Activated naive CD8-positive, alpha-beta T cell treated with anti-CD3 and anti-CD28 coated beads for 36 hours (primary cell): ENCODE measurements at places on chromosomes 16 and 17. TPM values are rescaled to one million over a fixed set of nuclear protein-coding genes. Genes with fewer than 3 reads are reported as not detected.

- H3K36me3 ChIP-seq, result peaks cover 55% of the 10 kb centered on the region
- DNase-seq, result no peak
- no peak overlapping the region for H3K4me3 ChIP-seq
- H3K27me3 ChIP-seq, result no peaks in the 10 kb centered on the region
- peaks cover 58% of the 10 kb centered on the region for H3K4me1 ChIP-seq
Measured at GRCh38 chr16:87978127-87978526, 26.9 kb downstream of the BANP start.

GRCh38 chr17:72034000-72034399 is 86.8 kb upstream of the SOX9 start:
- H3K4me1 ChIP-seq, result peaks cover 10% of the 10 kb centered on the region
- H3K36me3 ChIP-seq, result no peaks in the 10 kb centered on the region
- DNase-seq, result no peak
- H3K27ac ChIP-seq, result no peak overlapping the region

The SKAP1 gene
- total RNA-seq, result 54.2 TPM

DNA sequence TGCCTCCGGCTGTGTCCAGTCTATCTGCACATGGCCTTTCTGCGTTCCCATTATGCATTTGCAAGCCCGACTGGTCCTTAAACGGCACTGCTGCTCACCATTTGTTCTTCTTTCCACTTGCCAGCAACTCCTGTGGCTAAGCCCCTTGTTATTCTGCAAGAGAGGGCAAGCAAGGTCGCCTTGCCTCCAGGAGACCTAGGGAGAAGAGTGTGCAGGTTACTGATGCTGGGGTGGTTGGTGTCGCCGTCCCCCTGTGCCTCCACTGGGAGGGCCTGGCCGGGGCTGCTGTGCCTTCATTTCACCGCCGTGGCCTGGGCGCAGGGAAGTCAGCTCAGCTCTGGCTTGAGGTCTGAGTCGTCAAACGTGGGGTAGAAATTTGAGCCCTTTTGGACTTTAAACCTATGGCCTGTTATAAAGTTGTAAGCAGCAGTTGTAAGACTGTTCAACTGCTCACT is 12.7 kb downstream of the SLC6A4 start:
- H3K4me3 ChIP-seq, result no peak overlapping the region
- H3K27ac ChIP-seq, result no peak overlapping the region
- DNase-seq, result no peak
- H3K4me1 ChIP-seq, result no peaks in the 10 kb centered on the region

- DNase-seq, result peak; percentile 31
- no peaks in the 10 kb centered on the region for H3K36me3 ChIP-seq
- H3K27ac ChIP-seq, result no peak overlapping the region
- H3K4me1 ChIP-seq, result peaks cover 13% of the 10 kb centered on the region
- H3K4me3 ChIP-seq, result no peak overlapping the region
- peaks cover 4% of the 10 kb centered on the region for H3K27me3 ChIP-seq
Measured at GRCh38 chr16:70679671-70680494, 6.0 kb downstream of the MTSS2 start.

DNA sequence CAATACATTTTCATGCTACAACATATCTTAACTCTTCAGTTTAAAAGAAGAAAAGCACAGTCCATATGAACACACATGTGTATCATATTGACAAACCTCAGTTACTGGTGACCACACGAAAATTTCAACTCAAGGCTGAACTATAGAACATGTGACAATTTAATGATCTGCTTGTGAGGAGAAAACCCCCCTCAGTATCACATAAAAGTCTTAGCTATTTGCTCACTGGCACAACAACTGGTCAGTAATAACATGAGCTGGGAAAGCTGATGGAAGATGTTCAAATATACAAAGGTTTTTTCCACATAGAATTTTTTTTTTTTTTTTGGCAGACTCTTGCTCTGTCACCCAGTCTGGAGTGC is 19.5 kb downstream of the ZNF652 start:
- H3K4me3 ChIP-seq, result peak overlapping the region; percentile 26
- H3K36me3 ChIP-seq, result peaks cover under 1% of the 10 kb centered on the region
- DNase-seq, result no peak
- no peaks in the 10 kb centered on the region for H3K27me3 ChIP-seq
- peak overlapping the region; percentile 95 for H3K27ac ChIP-seq

DNA sequence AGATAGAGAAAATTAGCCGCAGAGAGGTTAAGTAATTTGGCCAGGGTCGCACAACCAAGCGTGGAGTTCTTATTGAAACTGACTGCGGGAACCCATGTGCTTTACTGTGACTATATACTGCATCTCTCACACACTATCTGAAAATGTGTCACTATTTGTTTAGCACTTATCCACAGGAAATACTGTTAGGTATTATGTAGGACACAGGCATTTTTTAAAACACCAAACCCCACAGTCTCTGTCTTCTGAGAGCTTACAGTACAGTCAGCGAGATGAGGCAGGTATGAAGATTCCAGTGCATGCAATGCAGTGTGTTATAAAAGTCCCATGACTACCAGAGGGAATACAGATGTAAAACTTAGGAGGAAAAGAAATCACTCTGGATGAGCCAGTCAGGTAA is 11.3 kb downstream of the RBL2 start:
- peak overlapping the region; percentile 80 for H3K27ac ChIP-seq
- no peaks in the 10 kb centered on the region for H3K27me3 ChIP-seq
- peak overlapping the region; percentile 0 for H3K4me3 ChIP-seq
- peaks cover 50% of the 10 kb centered on the region for H3K36me3 ChIP-seq
- no peak for DNase-seq
- H3K4me1 ChIP-seq, result peaks cover 38% of the 10 kb centered on the region

GRCh38 chr16:88785106-88785924 is at the start of gene PIEZO1:
Gene PIEZO1, minus strand, starts transcription at chr16:88785220. Its CDS starts 256 bp downstream, at chr16:88784964.
- H3K36me3 ChIP-seq, result no peaks in the 10 kb centered on the region
- peak within 1 kb of the TSS; percentile 84 for H3K27ac ChIP-seq

DNA sequence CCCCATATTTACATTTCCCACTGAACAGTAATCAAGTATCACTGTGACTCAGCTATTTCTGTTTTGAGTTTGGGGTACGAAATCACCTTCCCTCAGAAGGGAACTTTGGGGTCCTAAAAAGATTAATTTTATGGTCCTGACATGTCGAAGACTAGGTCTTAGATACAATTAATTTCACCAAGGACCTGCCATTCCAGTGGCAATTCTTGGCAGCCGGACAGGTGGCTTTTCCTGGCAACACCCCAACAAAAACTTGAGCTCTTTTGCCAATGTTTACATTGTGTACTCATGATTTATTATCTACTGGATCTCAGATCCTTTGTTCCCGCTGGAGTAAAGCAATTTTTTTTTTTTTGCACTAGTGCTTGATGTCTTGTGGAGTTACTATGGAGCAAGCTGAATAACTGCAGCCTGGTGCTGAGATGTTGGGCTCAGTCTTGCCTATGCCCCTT is 14.4 kb downstream of the SLFN5 start:
- no peak for DNase-seq
- H3K36me3 ChIP-seq, result peaks cover 49% of the 10 kb centered on the region
- H3K4me1 ChIP-seq, result peaks cover 75% of the 10 kb centered on the region
- H3K4me3 ChIP-seq, result no peak overlapping the region
- H3K27me3 ChIP-seq, result no peaks in the 10 kb centered on the region
- H3K27ac ChIP-seq, result peak overlapping the region; percentile 77

- H3K4me1 ChIP-seq, result no peaks in the 10 kb centered on the region
- H3K36me3 ChIP-seq, result no peaks in the 10 kb centered on the region
- H3K27me3 ChIP-seq, result peaks cover 29% of the 10 kb centered on the region
- no peak for DNase-seq
Measured at GRCh38 chr16:77165006-77165405, 26.0 kb upstream of the MON1B start.

DNA sequence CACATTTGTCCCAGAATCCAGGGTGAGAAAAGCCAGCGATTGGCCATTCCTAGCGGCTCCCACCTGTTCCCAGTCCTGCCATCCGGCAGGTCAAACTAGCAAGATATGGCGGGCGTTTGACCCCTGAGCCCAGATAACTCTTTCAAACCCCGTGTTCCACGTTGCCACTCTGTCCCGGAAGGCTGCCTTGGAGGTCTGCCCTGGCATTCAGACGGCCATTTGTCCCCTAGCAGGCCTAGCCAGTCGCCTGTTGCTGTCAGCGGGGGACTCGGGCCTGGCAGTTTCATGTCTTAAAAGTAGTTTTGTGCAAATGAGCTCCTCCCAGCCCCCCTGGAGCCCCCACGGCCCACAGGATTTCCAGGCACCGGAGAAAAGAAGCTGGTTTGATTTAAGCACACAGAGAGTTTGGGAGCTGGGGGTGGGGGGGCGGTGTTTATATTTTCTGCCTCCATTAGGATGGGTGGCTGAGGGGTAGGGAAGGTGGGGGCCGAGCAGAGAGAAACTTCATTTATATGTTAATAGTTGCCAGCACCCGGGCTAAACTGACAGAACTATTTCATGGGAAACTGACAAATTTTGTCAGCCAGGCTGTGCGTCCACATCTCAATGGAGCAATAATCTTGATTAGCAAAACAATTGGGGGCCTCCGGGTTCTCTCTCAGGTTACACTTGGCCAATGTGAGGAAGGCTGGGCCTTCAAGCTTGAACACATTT is 240.9 kb upstream of the SALL1 start:
- no peak overlapping the region for H3K27ac ChIP-seq
- peaks cover 9% of the 10 kb centered on the region for H3K27me3 ChIP-seq
- no peak overlapping the region for H3K4me3 ChIP-seq
- H3K36me3 ChIP-seq, result no peaks in the 10 kb centered on the region

The PRAC2 gene
- total RNA-seq, result not detected
